GM23248 (cell line): ENCODE measurements at places on chromosomes 6 and 20.

DNA sequence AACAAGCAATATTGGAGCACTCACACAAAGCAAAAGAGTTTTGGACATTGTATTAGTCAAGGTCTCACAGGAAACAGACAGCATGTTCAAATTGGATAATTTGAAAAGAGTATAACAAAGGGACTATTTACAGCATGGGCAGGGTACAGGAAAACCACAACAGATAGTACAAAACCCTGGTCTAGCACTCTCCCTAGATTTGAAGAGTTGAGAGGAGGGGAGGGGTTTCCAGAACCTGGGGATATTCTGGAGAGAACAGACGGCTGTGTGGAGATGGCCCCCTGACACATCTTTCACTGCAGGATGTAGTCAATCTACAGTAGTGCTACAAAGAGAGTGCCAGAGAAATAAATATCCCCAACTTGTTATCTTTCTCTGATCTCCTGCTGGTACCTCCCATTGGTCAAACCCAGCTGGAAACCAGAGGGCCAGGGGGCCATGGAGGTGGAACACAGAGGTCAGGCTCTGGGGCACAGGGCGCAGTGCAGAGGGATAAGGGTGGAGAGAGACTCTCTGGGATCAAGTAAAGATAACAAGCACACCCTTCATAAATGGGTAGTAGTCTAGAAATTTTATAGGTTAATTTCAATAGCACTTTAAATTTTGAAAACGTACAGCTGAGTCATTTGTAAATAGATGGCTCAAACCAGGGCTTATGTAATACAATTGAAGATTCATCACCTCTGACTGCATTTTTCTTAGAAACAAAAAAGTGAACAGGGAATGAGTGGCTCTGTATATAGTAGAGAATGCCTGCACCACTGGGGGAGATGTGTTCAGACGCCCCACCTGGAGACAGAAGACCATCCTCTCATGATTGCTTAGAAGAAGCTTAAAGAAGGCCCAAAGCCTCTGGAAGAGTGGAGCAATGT, 25.7 kb downstream of the RCAN2 start:
- peak; percentile 77 for DNase-seq

- DNase-seq, result peak; percentile 17
Observed at GRCh38 chr6:101268541-101268940, 125.0 kb upstream of the GRIK2 start.

DNA sequence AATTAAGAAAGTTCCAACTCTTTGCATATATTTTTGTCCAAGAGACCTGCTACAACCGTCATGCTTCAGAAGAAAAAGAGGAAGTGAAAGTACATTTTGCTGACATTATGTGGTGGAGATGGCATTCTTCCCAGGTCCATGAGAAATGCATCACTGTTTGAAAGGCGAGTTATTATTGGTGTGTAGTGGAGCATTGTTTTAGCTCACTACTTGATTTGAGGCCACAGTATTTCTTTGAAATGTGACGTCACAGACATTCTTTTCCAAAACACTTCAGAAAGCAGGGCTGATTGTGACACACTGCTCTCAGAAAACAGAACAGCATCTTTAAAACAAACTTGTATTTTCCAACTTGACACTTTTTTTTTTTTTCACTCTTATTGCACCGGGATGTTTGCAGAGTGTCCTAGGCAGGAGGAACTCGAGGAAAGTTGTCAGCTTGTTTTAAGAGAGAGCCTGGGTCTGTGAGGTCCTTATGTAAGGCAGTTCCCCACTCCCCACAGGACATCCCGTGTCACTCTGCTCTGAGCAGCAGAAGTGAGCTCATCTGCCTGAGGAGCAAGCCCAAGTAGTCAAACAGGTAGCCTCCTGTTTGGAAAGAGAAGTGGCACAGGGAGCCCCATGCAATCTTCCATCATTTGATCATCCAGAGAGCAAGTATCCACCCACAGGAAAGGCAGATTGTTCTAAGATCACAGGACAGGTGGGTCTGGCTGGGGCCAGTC, 1.1 kb downstream of the SPTLC3 start:
- peak; percentile 94 for DNase-seq

DNA sequence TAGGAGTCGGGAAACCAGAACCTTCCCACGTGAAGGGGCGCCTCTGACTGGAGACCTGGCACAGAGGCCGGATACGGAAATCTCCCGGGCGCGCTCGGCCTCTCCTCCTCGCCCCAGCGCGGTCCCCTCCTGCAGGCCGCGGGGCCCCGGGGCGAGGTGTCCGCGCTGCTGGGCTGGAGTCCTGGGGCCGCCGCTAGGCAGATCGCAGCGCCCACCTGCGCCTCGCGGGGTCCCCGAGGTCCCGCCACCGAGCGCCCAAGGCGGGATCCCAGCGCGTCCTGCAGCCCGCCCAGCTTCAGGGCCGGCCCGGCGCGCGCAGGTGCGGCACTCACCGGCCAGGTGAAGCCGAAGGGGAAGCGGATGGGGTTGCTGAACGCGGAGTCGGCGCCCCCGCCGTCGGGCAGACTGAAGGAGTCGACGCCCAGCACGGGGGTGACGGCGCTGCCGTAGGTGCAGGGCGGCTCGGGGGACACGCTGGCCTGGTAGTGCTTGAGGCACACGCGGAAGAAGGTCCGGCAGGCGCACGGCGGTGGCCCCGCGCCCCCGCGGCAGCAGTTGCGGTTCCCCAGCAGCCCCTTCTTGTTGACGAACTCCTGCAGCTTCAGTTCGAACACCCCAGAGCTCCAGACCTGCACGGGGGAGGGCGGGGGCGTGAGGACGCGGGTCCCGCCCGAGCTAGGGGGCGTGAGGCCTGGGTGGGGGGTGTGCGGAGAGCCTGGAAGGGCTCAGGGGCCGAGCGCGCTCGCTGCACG, 1.5 kb downstream of the DLL1 start:
- DNase-seq, result peak; percentile 18

DNA sequence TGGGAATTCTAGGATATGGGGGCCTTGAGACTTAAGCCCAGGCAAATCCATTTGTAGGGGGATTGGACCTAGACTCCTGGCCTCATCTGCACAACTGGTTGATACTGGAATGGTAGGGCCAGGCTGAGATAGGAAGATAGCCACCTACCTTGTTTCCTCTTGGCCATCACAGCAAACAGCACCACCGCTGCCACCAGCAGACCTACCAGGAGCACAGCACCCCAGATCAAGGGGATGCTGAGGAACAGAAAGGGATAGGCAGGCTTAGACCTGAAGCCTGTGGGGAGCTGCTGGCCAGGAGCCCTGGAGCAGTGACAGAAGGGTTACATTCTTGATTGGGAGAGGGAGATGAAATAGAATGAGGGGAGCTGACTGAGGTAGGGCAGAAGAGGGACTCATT, 3.5 kb downstream of the TREML1 start:
- no peak for DNase-seq

DNA sequence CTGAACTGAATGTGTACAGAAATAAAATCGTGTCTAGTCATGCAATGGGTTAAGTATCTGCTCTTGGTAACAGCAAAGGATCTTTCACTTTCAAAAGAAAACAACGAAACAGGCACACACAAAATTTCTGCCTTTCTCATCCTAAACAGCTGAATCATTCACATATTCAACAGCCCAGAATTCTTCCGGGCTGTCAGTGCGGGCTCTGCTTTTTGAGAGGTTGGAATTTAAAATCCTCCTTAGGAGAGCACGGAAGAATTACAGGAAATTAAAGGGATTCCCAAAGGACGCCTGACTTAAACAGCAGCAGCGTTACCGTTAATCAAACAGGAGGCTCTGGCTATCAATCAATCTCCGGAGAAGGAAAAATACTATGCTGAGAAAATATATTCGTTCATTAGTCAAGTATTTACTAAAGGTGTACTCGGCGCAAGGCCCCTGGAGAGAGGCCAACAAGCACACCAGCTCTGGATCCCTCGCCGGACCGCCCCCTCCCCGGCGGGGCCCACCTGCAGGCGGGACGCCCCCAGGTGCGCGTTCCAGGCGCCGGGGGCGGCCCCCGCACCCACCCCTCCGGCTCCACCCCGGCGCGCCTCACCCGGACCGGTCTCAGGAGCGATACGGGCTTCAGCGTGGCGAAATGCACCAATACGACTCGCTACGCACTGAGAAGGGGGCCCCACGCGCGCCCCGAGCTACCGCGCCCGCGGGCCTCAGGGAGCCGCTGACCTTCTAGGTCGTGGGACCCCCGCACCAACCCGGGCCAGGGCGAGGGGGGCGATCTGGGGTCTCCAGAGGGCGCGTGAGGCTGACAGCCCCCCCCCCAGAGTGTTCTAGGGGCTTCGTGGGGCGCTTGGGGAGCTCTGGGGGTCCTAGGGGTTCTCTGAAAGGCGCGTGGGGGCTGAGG, 1.0 kb downstream of the NAPB start:
- DNase-seq, result peak; percentile 84

- no peak for DNase-seq
Observed at GRCh38 chr6:135176464-135176863, 4.6 kb upstream of the MYB start.

DNA sequence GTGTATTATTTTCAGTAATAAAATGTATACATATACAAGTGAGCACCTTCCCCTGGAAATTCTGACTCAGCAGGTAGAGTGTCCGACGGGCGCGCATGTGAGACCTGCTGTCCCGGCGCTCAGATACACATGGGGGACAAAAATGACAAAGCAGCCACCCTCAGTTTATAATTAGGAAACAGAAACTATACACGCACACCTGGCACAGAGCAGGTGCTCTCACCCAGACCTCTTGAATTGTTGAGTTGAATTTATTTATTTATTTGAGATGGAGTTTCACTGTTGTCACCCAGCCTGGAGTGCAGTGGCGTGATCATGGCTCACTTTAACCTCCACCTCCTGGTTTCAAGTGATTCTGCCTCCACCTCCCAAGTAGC, 180.4 kb downstream of the ZDHHC14 start:
- no peak for DNase-seq

GRCh38 chr6:168160506-168161370, 81.7 kb upstream of the FRMD1 start:
- no peak for DNase-seq

DNA sequence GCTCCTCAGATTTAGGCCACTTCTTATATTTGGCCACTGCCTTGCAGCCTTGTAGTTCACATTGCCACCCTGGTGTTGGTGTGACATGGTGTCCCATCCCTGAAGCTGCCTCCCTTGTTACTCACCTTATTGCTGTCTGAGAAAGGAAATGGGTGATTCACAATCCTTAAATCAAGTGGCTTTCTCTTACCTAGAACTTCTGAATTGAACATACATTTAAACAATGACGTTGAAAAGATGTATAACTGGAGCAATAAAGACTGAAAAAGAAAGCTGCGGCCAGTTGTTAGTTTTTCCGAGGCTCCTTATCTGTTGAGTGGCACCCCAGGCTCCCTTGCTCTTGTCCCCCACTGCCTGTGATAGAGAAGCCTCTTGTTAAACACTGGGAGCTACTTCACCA, 28.8 kb upstream of the GNRH2 start:
- peak; percentile 5 for DNase-seq

DNA sequence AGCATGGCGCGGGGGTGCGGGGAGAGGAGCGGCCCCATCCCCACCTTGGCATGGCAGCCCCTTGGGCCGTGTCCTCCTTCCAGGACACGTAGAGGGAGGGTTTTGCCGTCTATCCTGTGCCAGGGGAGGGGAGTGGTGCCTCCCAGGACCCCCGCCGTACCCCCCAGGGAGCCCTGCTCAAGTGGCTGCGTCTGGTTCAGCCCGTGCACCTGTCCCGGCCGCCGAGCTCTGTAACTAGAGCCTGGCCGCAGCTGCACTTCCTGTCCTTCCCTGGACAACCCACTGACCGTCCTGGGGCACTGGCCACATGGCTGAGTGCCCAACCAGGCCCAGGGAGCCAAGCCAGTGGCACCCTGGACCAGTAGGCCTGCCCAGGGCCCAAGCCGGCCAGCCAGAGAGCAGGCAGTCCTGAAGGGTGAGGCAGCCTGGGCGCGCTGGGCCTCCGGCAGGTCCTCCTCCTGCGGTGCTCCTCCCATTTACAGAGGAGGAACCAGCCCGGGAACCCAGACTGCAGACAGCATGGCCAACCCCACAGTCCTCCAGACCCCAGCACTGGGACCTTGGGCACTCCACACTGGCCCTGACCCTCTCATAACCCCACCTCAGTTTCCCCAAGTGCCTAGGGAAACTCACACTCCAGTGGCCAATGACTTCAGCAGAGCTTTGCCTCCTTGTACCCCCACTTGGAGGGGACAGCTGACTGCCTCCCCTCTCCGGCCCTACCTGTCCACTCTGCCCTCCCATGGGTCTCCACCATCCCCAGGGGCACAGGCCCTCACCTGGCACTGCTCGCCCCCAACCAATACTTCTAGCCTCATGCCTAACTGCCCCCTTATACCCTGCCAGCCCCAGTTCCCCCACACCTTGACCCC, 8.7 kb downstream of the LAMA5 start:
- DNase-seq, result no peak

- peak; percentile 27 for DNase-seq
Observed at GRCh38 chr20:916125-916799, at the start of gene ANGPT4. ANGPT4 (minus strand) TSS chr20:916334; CDS start chr20:916214, 120 bp downstream.

GRCh38 chr6:166751051-166751595, 124.1 kb upstream of the RPS6KA2 start:
- no peak for DNase-seq

- DNase-seq, result peak; percentile 32
Observed at GRCh38 chr6:6469074-6469473, 119.4 kb upstream of the LY86 start.

GRCh38 chr6:2771079-2771478, 5.9 kb downstream of the WRNIP1 start:
- DNase-seq, result no peak

DNA sequence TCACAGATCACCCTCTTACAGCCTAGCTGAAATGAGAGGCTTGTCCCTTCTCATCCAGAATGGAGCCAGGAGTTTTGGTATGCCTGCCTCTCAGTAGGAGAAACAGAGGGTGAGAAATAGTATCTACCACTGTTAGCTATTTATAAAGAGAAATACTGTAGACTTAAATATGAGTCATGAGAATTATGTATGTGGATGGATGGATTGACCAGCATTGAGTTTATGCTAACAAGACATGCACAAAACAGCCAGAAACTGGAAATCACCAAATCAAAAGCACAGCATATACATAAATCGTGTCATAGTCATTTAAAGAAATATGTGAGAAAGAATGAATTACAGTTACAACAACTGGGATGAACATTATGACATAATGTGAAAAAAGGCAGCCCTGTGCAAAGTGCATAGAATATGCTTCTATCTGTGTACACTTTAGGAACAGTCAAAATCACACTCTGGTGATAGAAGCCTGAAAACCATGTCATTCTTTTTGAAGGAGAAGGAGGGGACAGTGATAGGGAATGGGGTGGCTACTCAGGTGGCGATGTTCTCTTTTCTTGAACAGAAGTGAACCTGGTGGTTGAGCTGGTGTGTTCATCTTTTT, 79.8 kb upstream of the KIF25 start:
- no peak for DNase-seq

GRCh38 chr20:11338496-11339306, 579.0 kb upstream of the BTBD3 start:
- peak; percentile 26 for DNase-seq

DNA sequence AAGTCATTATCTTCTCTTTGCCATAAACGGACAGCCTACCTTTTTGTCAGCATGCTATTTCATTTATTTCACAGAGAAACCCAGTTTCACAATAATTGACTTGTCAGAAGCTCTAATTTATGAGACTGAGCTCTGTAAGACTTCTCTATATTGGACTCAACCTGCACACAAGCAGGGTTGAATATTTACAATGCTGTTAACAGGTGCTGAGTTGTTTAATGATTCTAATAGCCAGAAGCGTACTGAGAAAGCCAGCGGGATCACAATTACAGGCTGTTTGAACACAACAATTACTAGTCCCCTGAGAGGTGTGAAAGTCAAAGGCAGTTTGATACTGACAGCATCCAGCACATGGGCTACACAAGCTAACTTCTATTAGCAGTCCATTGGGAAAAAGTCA, 128.2 kb upstream of the SIM1 start:
- DNase-seq, result no peak
